ENCODE measurements at places on chromosomes 7 and 10.

GRCh38 chr7:35781767-35782515 is 18.9 kb upstream of the SEPTIN7 start:
- no peaks in the 10 kb centered on the region for H3K36me3 ChIP-seq
- no peak overlapping the region for H3K4me3 ChIP-seq
- no peaks in the 10 kb centered on the region for H3K4me1 ChIP-seq
- H3K27ac ChIP-seq: no peak overlapping the region
- H3K27me3 ChIP-seq: no peaks in the 10 kb centered on the region

GRCh38 chr7:76216381-76217082 is 14.8 kb downstream of the SRRM3 start:
- no peaks in the 10 kb centered on the region for H3K4me1 ChIP-seq
- H3K27ac ChIP-seq: no peak overlapping the region
- no peak overlapping the region for H3K4me3 ChIP-seq
- peaks cover 52% of the 10 kb centered on the region for H3K27me3 ChIP-seq
- no peaks in the 10 kb centered on the region for H3K36me3 ChIP-seq
- DNase-seq: no peak

DNA sequence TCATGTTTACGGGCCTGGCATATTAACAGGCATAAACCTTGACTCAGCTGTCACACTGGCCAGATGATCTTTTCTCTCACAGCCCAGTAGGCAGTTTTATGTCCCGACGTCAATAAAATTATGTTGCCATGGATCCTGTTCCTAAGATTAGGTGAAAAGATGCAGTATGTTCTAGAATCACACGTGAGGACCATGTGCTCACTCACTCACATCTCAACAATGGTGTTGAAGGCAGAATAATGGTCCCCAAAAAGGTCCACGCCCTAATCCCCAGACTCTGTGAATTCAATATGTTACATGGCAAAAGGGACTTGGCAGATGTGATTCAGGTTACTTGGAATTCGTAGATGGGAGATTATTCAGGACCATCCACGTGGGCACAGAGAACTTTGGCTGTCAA is 3.5 kb downstream of the DOCK1 start:
- H3K36me3 ChIP-seq: no peaks in the 10 kb centered on the region
- H3K4me3 ChIP-seq: no peak overlapping the region
- H3K27me3 ChIP-seq: no peaks in the 10 kb centered on the region
- DNase-seq: no peak

DNA sequence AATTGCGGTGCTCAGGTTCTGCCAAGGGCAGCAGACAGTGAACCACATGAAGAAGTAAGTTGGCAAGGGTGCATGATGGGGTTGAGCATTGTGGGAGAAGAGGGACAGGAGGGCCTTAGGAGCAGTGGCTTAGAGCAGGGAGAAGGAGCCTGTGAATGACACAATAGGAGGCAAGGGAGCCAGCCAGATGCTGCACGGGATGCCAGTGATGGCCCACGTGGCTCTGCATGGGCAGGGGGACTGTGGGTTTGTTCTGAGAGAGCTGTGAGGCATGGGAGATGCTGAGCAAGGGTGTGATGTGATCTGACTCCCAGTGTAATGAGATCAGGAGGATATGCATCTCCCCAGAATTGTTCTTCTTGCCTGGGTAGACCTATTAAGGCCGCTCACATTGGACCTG is 60.9 kb downstream of the C10orf90 start:
- H3K4me1 ChIP-seq: no peaks in the 10 kb centered on the region
- H3K27me3 ChIP-seq: no peaks in the 10 kb centered on the region
- no peak for DNase-seq

DNA sequence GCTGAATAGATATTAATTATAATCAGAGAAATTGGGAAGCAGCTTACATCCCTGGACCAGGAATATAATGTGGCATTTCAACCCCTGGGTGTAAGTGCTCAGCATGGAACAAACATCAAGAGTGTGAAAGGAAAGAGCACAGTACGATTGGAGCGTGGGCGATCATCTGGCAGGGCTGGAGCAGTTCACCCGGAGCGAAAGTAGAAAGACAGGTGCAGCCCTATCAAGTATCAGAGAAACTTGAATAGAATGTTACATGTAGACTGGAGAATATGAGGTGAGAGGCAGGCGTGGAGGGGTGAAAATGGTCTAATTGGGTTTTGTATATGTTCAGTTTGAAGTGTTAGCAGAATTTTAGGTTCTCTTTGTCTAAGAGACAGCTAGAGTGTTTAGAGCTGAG is 303.0 kb downstream of the MDFIC start:
- no peak for DNase-seq
- no peaks in the 10 kb centered on the region for H3K36me3 ChIP-seq
- H3K27ac ChIP-seq: no peak overlapping the region
- no peaks in the 10 kb centered on the region for H3K4me1 ChIP-seq
- H3K4me3 ChIP-seq: no peak overlapping the region
- H3K27me3 ChIP-seq: no peaks in the 10 kb centered on the region

All from transverse colon (tissue), 4 donors.